Omental fat pad (tissue), 4 donors: ENCODE measurements at places on chromosomes 11 and 22.

- peak; percentile 29 for DNase-seq
These were observed 10.0 kb downstream of the OR51L1 start for GRCh38 chr11:5004424-5005274.

DNA sequence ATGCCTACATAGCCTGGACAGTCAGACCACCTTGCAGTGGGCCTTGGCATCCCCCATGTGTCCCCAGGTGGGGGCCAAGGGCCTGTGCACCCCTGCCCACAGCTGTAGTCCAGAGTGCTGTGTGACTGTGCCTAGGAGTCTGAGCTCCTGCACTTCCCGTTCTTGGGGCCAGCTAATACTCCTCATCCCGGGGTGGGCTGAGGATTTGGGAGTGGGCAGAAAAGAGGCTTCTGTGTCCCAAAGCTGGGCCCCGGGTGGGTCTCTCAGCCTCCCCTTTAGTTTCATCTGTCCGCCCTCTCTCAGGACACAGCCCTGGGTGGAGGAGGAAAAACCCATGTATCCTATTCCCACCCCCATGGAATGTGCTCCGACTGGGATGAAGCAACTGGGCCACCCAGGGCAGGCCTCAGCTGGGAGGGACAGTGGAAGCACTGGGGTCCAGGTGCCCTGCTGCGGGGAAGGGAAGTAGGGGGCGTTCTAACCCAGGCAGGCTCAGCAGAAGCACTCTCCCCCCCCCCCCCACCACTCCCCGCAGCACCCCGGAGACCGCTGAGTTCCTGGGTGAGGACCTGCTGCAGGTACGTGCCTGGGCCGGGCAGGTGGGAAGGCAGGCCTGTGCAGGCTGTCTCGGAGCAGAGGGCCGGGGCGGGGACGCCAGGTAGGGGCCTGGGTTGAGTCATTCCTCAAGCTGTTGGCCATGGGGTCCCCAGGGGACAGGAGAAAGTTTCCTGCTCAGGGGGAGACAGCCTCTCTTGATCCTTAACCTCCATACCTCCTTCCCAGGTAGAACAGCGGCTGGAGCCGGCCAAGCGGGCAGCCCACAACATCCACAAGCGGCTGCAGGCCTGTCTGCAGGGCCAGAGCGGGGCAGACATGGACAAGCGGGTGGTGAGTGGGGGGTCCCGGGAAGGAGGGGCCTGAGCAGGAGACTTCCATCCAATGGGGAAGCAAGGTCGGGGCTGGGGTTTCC lies 1.4 kb downstream of the SH3BP1 start:
- DNase-seq: no peak

DNA sequence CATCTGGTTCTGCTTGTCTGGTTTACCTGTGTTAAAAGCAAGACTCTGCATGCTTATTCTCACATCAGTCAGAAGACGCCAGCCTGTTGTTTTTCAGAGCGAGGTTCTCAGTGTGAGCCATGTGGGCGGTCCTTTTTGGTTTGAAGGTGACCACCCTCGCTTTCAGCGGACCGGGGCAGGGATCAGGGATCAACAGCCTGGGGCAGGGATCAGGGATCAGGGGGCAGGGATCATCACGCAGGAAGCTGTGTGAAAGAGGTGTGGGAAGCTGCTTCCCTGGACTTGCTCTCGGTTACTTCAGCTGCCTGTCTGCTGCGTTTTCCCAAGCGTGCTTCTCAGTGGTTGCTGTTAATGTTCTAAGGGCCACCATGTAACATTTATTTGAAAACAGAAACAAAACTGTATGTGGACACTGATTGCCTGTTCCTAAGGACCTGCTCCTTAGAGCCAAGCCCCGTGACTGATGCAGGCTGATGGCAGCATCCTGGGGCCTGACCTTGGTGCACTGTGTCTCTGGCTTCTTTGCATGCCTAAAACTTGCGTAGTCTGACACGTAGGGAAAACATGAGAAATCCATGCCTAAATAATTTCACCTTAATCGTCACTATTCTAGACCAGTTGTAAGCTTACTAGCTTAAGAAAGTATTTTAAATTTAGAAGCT lies 146.9 kb downstream of the ATXN10 start:
- no peak for DNase-seq

- DNase-seq: no peak
These were observed 516.1 kb downstream of the MIAT start for GRCh38 chr22:27173530-27173929.
